ENCODE measurements at places on chromosomes 4 and X. TPM values are rescaled to one million over a fixed set of nuclear protein-coding genes. Genes with fewer than 3 reads are reported as not detected.

CD99L2 gene
- total RNA-seq, result 38.4 TPM

CDS1 gene
- 25.1 TPM for total RNA-seq

- no peak for DNase-seq
Measured at GRCh38 chrX:2484721-2485648, 15.8 kb downstream of the DHRSX start.

COL4A5 gene
- total RNA-seq, result 26.6 TPM

- DNase-seq, result no peak
Measured at GRCh38 chrX:14073556-14073955, 43.9 kb upstream of the GEMIN8 start.

ENPEP gene
- 7.5 TPM for total RNA-seq

DNA sequence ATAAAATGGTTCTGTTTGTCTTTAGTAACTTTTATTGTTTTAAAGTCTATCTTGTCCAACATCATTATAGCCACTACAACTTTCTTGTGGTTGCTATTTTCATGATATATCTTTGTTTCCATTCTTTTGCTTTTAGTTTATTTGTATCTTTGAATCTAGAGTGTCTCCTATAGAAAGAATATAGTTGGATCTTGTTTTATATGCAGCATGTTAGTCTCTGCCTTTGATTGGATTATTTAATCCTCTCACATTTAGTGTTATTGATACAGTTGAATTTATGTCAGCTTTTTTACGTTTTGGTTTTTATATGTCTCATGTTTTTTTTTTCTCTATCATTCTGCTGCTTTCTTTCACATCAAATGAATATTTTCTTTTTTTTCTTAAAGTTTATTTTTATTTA lies 98.1 kb downstream of the VSIG4 start:
- no peak for DNase-seq

DNA sequence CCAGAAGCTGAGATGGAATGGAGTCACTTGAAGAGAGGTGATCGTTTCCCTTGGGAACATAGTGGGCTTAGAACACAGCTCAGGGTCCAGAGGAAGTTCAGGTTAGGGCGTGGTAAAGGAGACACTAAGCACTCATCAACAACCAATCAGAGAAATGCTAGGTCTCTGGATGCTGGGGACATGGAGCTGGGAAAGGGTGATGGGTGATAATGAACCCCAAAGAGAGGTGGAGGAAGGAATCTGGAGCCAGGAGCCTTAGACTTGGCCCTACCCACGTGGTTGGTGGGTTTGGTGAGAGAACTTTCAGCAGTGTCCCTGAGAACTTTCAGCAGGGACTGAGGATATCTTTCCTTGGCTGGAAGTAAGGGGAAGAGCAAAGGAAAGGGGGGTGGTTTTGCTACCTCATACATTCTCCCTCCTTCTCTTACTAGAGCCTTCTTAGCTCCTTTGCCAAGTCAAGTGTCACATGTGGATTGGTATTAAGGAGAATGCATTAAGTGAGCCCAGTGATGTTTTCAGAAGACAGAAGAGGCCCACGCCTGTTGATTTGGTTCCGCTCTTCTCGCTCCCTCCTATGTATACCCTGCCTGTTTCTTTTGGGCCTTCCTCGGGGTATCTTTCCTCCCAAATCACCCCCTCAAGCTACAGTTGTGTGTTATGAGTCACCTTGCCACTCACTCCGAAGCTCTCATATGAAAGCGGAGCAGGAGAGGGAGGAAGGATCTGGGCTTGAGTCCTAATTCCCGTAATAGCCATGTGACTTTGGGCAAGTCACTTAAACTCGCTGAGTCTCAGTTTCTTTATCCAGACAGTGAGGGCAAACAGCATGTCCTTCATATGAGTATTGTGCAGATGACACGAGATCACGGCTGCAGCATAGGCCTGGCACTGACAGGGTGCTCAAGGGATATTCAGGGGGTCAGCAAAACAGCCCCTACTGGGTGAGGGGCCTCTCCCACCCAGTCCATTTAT lies 63.1 kb downstream of the TSC22D3 start:
- no peak for DNase-seq

DNA sequence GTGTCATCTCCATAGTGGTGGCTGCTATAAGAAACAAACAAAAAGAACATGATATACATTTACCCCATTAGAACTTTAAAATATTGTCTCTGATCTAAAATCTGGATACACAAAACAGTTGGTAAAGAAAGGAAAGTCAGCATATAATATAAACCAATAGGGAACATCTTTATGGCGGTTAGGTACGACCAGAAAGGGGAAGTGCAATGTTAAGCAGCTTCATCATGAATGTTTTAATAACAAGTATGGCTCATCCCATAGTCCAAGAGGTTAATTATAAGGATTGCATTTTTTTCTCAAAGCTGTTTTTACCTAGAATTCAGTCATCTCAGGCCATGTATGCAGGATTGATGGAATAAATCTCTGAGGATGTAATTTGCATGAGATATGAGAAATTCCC lies 1869.7 kb downstream of the PCDH7 start:
- no peak for DNase-seq

- no peak for DNase-seq
Measured at GRCh38 chr4:150668824-150669223, 86.9 kb downstream of the MAB21L2 start.

GRCh38 chr4:7781993-7782392 lies 157.7 kb downstream of the AFAP1 start:
- peak; percentile 38 for DNase-seq

GRCh38 chrX:139429913-139430312 lies 100.6 kb upstream of the F9 start:
- no peak for DNase-seq
